ENCODE measurements at places on chromosomes 2 and 18. TPM values are rescaled to one million over a fixed set of nuclear protein-coding genes. Genes with fewer than 3 reads are reported as not detected.

Gene IMPA2
- total RNA-seq = 29.4 TPM

Gene FN1
- total RNA-seq = 3,059 TPM

Gene GALNT1
- 29.7 TPM for total RNA-seq

- H3K36me3 ChIP-seq = no peaks in the 10 kb centered on the region
- no peak for DNase-seq
- H3K27ac ChIP-seq = peak overlapping the region; percentile 95
- H3K4me3 ChIP-seq = peak overlapping the region; percentile 81
- H3K27me3 ChIP-seq = no peaks in the 10 kb centered on the region
- peaks cover 26% of the 10 kb centered on the region for H3K4me1 ChIP-seq
These were observed 769 bp downstream of the ALMS1 start for GRCh38 chr2:73386342-73386868.

- no peak overlapping the region for H3K27ac ChIP-seq
- no peak for DNase-seq
- no peak overlapping the region for H3K4me3 ChIP-seq
These were observed 201.5 kb downstream of the MTX2 start for GRCh38 chr2:176470713-176471112.

Gene MCM6
- total RNA-seq = 9.9 TPM

DNA sequence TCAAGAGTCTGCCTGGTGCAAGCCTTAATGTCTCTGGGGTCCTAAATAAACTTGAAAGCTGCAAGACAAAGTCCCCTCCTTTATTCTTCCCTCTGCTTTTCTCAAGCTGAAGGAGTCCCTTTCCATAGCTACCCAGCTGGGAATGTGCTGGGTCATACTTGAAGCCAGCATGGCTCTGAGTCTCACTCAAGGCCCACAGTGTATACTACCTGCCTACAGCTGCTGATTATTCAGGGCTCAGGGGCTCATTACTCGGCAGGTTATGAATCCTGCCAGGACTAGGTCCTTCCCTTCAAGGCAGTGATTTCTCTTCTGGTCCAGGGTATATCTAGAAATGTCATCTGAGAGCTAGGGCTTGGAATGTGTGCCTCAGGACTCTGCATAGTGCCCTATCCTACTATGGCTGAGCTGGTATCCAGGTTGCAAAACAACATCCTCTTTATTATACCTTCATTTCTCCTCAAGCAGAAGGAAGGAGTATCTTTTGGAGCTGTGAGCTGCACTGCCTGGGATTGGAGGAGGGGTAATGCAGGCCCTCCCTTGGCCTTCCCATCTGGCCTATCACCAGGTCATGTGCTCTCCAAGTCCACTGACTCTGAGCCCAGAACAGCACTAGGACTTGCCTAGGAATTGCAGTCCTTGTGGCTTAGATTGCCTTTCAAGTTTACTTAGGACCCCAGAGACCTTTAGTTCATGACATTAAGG is 22.3 kb downstream of the IL1RN start:
- H3K27ac ChIP-seq = no peak overlapping the region
- no peaks in the 10 kb centered on the region for H3K36me3 ChIP-seq
- no peak overlapping the region for H3K4me3 ChIP-seq

Gene FBXO15
- total RNA-seq = not detected

- no peaks in the 10 kb centered on the region for H3K4me1 ChIP-seq
- no peaks in the 10 kb centered on the region for H3K27me3 ChIP-seq
- H3K4me3 ChIP-seq = no peak overlapping the region
- DNase-seq = no peak
These were observed 73.6 kb downstream of the ACOXL start for GRCh38 chr2:110805894-110806452.

Gene C2orf15
- total RNA-seq = not detected

- no peak overlapping the region for H3K4me3 ChIP-seq
- no peak for DNase-seq
- H3K4me1 ChIP-seq = no peaks in the 10 kb centered on the region
- H3K27ac ChIP-seq = no peak overlapping the region
- H3K27me3 ChIP-seq = no peaks in the 10 kb centered on the region
These were observed 79.2 kb downstream of the ZDBF2 start for GRCh38 chr2:206353685-206354084.

- no peaks in the 10 kb centered on the region for H3K27me3 ChIP-seq
- no peak overlapping the region for H3K4me3 ChIP-seq
- no peak for DNase-seq
- H3K36me3 ChIP-seq = no peaks in the 10 kb centered on the region
- H3K27ac ChIP-seq = no peak overlapping the region
These were observed 194.9 kb downstream of the SS18 start for GRCh38 chr18:25895518-25895917.

Gene GCG
- not detected for total RNA-seq

DNA sequence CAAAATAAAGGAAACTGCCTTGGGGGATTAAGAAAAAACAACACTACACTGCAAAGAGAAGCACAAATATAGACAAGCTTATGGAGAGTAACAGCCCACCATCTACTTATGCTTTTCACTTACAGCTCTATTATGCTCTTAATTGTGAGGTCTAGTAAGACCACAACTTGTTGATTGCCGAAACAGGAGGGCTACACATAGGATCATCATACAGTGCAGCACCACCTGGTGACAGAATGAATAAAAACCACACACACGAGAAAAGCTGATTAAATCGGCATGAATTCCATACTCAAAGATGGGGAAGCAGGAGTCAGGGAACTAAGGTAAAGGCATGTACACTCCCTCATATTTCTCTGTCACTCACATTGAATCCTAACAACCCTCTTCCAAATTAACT is 259.2 kb downstream of the IKZF2 start:
- H3K36me3 ChIP-seq = no peaks in the 10 kb centered on the region
- no peaks in the 10 kb centered on the region for H3K27me3 ChIP-seq
- DNase-seq = no peak
- H3K4me3 ChIP-seq = no peak overlapping the region
- H3K27ac ChIP-seq = no peak overlapping the region

GRCh38 chr2:226978300-226978699 is 142.4 kb downstream of the RHBDD1 start:
- H3K4me3 ChIP-seq = no peak overlapping the region
- H3K36me3 ChIP-seq = no peaks in the 10 kb centered on the region
- no peaks in the 10 kb centered on the region for H3K4me1 ChIP-seq
- no peak overlapping the region for H3K27ac ChIP-seq

DNA sequence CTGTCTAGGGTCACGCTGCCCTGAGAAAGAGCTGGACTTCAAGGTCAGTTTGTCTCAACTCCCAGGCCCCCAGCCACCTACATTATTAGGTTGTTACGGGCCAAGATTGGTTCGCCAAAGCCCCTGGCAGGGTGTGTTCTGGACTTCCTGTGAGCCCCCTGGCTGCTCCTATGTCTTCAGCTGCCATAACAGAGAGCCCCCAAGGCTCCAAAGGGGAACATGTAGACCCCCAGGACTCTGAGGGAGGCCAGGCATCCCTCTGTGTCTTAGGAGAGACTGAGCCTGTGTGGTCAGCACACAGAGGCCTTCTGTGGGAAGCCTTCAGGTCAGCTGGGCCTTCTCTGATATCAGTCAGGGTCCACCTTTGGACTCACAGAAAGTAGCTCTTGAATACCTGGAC is 58.3 kb downstream of the INHBB start:
- H3K36me3 ChIP-seq = no peaks in the 10 kb centered on the region
- DNase-seq = no peak
- H3K27me3 ChIP-seq = no peaks in the 10 kb centered on the region
- H3K4me1 ChIP-seq = no peaks in the 10 kb centered on the region

DNA sequence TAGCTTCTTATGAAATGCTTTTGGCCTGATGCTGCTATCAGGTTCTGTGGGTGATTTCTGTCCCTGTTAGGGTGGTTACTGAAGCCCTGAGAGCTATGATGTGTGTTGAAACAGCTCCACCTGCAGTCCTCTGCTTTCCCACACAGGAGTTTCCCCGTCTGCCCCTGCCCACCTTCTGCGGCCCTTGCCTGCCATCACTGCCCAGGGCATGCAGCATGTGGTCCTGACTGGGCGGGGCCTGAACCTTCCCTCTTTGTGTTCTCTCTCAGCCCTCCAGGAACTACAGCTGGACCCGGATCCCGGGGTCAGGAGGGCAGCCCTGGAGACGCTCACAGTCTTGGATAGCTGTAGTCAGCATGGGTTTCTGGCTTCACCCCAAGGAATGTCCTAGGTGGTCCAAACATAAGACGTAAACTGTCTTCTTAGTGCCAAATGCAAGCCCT is 21.4 kb downstream of the HJURP start:
- no peak overlapping the region for H3K27ac ChIP-seq
- no peak overlapping the region for H3K4me3 ChIP-seq
- no peaks in the 10 kb centered on the region for H3K27me3 ChIP-seq
- DNase-seq = peak; percentile 61

GRCh38 chr2:136067897-136068580 is 49.9 kb downstream of the CXCR4 start:
- no peaks in the 10 kb centered on the region for H3K4me1 ChIP-seq
- no peaks in the 10 kb centered on the region for H3K36me3 ChIP-seq
- H3K27me3 ChIP-seq = no peaks in the 10 kb centered on the region

Gene LRATD1
- total RNA-seq = 5.5 TPM

Gene CTLA4
- total RNA-seq = not detected

GRCh38 chr18:35592298-35592697 is 10.8 kb downstream of the GALNT1 start:
- no peak overlapping the region for H3K4me3 ChIP-seq
- no peak for DNase-seq
- H3K36me3 ChIP-seq = no peaks in the 10 kb centered on the region
- H3K4me1 ChIP-seq = peaks cover 40% of the 10 kb centered on the region
- no peaks in the 10 kb centered on the region for H3K27me3 ChIP-seq

Gene SERPINB12
- not detected for total RNA-seq

Gene KCNJ3
- total RNA-seq = 0.14 TPM

GRCh38 chr2:141439524-141439923 is 691.3 kb downstream of the LRP1B start:
- no peaks in the 10 kb centered on the region for H3K36me3 ChIP-seq
- DNase-seq = no peak
- no peak overlapping the region for H3K27ac ChIP-seq

- H3K27ac ChIP-seq = no peak overlapping the region
- no peaks in the 10 kb centered on the region for H3K36me3 ChIP-seq
- H3K4me3 ChIP-seq = no peak overlapping the region
- DNase-seq = no peak
These were observed 140.3 kb downstream of the CYRIA start for GRCh38 chr2:16525265-16525887.

Gene GPR75
- total RNA-seq = 6.4 TPM

GRCh38 chr2:37812941-37813730 is 112.0 kb upstream of the RMDN2 start:
- H3K36me3 ChIP-seq = no peaks in the 10 kb centered on the region
- H3K27me3 ChIP-seq = no peaks in the 10 kb centered on the region
- peaks cover 17% of the 10 kb centered on the region for H3K4me1 ChIP-seq
- no peak overlapping the region for H3K27ac ChIP-seq

- H3K27ac ChIP-seq = no peak overlapping the region
- no peaks in the 10 kb centered on the region for H3K36me3 ChIP-seq
- peaks cover 18% of the 10 kb centered on the region for H3K4me1 ChIP-seq
- H3K27me3 ChIP-seq = no peaks in the 10 kb centered on the region
- H3K4me3 ChIP-seq = no peak overlapping the region
These were observed 31.0 kb downstream of the TSPYL6 start for GRCh38 chr2:54224997-54225396.

Data from sigmoid colon (tissue), 7 donors.